ENCODE measurements at places on chromosomes 2 and 18.

DNA sequence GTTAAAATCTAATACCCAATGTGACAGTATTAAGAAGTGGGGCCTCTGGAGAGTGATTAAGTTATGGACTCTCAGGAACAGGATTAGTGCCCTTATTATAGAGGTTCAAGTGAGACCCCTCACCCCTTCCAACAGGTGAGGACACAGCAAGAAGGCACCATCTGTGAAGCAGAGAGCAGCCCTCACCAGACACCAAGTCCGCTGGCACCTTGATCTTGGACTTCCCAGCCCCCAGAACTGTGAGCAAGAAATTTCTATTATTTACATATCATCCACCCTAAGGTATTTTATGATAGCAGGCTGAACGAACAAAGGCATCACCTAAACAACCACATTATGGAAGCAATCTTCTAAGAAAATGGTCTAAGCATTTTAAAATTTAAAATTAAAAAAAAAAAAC is 59.0 kb downstream of the HDAC4 start:
- no peak for DNase-seq

- DNase-seq, result no peak
Observed at GRCh38 chr18:76980663-76981395, 151.8 kb downstream of the MBP start.

- peak; percentile 3 for DNase-seq
Observed at GRCh38 chr18:24543795-24544498, 83.5 kb downstream of the HRH4 start.

GRCh38 chr2:45332567-45332966 is 278.5 kb downstream of the SRBD1 start:
- no peak for DNase-seq

- DNase-seq, result peak; percentile 93
Observed at GRCh38 chr2:179569831-179570233, 291.6 kb downstream of the ZNF385B start.

GRCh38 chr2:164771897-164772296 is 69.7 kb downstream of the COBLL1 start:
- DNase-seq, result no peak

GRCh38 chr18:21342372-21342771 is 100.3 kb downstream of the GREB1L start:
- DNase-seq, result no peak

DNA sequence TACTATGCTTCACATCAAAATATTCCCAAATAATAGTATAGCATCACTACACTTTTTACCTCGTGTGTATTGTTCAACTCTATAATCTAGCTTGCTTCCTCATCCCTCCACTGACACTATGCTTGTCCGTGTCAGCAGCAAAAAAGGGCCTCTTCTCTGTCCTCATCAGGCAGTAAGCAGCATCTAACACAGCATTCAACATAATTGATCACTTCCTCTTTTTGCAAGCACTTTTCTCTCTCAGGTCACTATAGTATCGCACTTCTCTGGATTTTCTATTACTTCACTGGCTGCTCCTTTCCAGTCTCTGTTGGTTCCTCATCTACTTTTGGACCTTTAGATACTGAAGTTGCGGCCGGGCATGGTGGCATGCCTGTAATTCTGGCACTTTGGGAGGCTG is 64.9 kb upstream of the ZSWIM2 start:
- DNase-seq, result no peak

DNA sequence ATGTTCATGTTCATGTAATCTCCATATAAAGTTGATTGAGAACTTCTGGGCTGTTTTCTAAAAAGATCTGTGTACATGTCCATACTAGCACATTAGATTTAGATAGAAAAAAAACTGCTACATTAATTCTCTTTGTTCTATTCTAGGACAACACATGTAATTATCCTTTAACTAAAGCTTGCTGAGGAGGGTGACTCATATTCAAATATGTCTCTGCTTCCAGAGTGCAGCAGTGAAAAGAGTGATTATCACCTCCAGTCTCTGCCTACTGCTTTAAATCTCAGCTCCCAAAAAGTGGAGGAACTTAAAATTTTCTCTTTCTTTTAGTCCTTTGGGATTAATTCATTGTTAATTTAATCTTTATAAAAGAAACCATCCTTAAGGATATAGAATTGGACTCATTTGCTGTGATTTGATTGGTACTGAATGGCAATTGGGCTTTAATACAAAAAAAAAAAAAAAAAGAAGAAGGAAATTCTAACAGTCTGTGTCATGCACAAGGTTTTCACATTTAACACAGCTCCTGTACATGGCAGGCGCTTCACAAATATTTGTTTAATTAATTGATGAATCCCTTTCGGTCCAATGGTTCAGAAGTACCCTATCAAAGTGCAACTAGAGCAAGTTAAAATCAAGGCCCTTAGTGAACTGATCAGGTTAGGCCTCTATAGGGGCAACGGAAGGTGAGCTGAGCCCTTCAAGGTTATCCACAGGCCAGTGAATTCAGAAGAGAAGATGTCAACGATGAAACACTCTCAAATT is 214.0 kb upstream of the KCNJ3 start:
- DNase-seq, result no peak

- no peak for DNase-seq
Observed at GRCh38 chr2:55141572-55142413, 90.3 kb downstream of the CLHC1 start.

DNA sequence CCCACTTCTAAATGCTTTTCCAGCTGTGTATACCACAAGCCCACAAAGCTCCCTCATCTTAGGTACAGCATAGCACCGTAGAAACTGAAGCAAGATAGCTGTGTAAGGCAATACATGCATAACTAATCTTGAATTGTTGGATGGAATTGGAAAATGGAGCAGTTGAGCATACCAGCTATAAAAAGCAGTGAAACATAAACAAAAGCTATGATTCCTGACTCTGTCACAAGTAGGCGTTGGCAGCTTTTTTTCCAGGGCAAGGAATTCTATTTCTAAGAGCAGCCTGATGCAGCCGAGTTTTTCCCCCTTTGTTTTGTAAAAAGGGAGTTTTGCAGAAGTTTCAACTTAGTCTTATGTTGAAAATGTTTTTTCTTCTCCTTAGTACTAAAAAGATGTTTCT is 32.4 kb downstream of the MOGAT1 start:
- DNase-seq, result peak; percentile 80

DNA sequence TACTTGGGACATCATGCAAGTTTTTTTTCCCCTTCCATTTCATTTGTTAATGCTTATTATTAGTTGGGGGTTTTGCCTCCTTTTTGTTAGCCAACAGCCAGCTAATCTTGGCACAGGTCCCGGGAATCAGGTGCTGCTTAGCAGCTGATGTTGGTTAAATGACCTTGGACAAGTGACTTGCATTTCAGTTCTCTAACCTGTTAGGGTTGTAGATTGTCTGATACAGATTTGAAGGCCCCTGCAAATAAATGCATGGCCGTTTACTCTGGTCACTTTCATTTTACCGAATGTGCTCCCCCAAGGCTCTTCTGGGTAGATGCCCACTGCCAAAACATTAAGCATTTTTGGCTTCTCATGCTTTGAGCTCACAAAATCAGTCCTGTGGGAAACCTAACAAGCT is 120.9 kb downstream of the SPTBN1 start:
- no peak for DNase-seq

DNA sequence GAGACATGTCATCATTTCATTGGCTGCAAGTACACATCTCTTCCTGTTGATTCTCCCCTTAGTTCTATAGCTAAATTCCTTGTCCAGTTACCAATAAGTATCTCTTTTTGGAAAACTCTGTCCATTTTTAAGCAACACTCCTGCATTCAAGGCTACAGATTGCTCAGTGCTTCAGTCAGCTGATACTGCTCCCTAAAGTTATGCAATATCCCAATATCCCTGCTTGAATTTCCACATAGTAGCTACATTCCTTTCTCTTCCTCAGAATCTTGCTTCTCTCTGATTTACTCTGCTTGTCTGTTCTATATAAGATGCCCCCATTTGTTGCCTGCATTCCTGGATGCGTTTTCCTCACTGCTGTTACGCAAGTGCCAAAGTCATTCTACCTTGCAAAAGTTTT is 109.8 kb downstream of the PARD3B start:
- peak; percentile 77 for DNase-seq

GRCh38 chr2:179729966-179730365 is 131.4 kb downstream of the ZNF385B start:
- no peak for DNase-seq

DNA sequence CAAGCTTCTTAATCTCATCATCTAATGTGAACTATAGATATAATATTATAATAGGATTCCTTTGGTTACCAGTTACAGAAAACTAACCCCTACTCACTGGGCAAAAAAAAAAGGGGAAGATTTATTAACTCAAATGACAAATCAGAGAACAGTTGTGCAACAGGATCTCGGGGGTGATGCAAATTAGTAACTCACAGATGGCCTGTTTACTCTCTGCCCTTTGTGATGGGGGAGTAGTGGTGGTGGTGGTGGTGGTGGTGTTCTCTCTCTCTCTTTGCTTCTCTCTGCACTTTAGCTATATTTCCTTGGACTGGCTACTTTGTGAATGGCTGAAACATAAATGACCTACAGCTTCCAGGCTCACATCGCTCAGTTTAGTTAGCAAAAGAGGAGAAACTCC is 59.0 kb downstream of the TMEM247 start:
- DNase-seq, result peak; percentile 60

GRCh38 chr18:13547347-13547746 is 179.0 kb downstream of the FAM210A start:
- no peak for DNase-seq

Measured in HCEC 1CT (cell line).